ENCODE measurements at places on chromosomes 4 and X.

- DNase-seq = no peak
Measured at GRCh38 chr4:26721685-26722084, 137.8 kb downstream of the TBC1D19 start.

- no peak for DNase-seq
Measured at GRCh38 chrX:55014897-55015299, 14.7 kb downstream of the APEX2 start.

GRCh38 chr4:85102606-85103005, 136.1 kb upstream of the WDFY3 start:
- DNase-seq = no peak

GRCh38 chr4:81990898-81991297, 382.9 kb downstream of the HNRNPD start:
- no peak for DNase-seq

- DNase-seq = no peak
Measured at GRCh38 chrX:134670134-134670924, 12.1 kb upstream of the PLAC1 start.

GRCh38 chr4:25991340-25991739, 77.3 kb downstream of the SMIM20 start:
- no peak for DNase-seq

- DNase-seq = no peak
Measured at GRCh38 chr4:124977045-124977444, 264.5 kb upstream of the ANKRD50 start.

- no peak for DNase-seq
Measured at GRCh38 chr4:129261584-129261983, 165.6 kb downstream of the C4orf33 start.

- no peak for DNase-seq
Measured at GRCh38 chr4:57445686-57446085, 335.5 kb upstream of the IGFBP7 start.
